ENCODE measurements at places on chromosomes 16 and 17.
A peak's percentile ranks its signal among the peaks of the same experiment; 100 is the strongest.

GRCh38 chr16:27762441-27762840 lies 212.5 kb downstream of the KATNIP start:
- DNase-seq = no peak

DNA sequence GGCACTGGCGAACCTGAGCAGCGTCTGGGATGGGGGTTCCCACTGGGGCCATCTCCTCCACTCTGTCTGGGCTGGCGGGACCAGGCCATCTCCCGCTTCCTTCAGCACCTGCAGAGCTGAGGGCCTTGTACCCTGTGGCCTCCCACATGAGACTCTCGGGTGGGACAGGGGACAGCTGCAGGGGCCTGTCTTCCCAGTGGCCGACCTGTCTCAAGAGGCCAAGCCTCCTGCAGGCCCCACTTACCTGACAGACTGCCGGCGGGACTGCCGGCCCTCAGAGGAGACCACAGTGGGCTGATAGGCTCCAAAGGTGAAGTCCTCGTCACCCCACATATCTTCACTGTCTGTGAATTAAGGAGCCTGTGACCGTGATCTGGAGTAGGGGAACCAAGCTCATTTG lies 15.7 kb downstream of the FBF1 start:
- DNase-seq = no peak

GRCh38 chr16:56625140-56625942 lies at the start of gene MT1E:
TSS of gene MT1E (plus strand) at chr16:56625781. CDS start at chr16:56625852, 71 bp downstream.
- peak; percentile 50 for DNase-seq

DNA sequence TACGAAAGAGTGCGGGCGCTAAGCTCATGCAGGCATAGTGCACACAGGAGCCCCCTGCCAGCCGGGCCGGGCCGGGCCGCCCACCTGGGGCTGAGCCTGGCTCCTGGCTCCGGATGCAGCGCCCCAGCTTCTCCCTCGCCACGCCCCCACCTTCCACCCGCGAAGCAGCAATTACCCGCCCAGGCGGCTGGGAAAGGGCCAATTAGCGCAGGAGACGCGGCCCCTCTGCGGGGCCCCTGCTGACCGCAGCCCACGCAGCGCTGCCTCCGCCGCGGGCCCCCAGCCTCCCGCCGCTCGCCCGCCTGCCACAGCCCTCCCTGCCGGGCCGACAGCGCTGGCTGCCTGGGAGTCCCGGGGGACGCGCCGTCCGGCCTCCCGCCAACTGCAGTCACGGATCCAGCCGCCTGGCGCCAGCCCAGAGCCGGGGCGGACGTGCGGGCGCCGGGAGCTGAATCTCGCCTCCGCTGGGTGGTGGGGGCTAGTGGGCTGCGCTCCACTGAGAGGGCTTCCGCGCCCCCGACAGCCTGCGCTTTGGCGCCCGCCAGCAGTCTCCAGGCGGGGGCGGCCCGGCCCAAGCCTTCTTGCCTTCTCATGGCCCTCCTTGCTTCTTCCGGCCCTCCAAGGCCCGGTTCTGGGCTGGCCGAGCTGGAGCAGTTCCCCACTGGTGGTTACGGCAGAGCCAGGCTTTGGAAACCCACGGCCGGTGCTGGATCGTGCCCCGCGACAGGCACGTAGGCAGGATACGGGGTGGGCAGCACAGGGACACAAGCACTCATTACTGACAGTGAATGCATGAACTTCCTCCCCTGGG lies 14.9 kb upstream of the CBFB start:
- peak; percentile 58 for DNase-seq

DNA sequence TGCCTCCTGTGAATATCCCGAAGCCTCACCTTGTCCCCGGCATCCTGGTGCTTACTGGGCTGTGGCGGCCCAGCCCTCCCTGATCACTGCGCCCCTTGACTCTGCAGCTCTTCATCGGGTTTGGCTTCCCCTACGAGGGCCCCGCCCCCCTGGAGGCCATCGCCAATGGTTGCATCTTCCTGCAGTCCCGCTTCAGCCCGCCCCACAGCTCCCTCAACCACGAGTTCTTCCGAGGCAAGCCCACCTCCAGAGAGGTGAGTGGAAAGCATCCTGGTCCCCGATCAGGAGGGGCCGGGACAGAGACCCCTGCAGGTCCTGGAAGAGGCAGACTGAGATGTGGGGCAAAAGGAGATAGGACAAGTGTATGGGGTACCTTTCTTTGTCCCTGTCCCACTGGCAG lies 72.1 kb downstream of the MGAT5B start:
- no peak for DNase-seq

- no peak for DNase-seq
Measured at GRCh38 chr16:13909872-13910303, 10.1 kb upstream of the ERCC4 start.

DNA sequence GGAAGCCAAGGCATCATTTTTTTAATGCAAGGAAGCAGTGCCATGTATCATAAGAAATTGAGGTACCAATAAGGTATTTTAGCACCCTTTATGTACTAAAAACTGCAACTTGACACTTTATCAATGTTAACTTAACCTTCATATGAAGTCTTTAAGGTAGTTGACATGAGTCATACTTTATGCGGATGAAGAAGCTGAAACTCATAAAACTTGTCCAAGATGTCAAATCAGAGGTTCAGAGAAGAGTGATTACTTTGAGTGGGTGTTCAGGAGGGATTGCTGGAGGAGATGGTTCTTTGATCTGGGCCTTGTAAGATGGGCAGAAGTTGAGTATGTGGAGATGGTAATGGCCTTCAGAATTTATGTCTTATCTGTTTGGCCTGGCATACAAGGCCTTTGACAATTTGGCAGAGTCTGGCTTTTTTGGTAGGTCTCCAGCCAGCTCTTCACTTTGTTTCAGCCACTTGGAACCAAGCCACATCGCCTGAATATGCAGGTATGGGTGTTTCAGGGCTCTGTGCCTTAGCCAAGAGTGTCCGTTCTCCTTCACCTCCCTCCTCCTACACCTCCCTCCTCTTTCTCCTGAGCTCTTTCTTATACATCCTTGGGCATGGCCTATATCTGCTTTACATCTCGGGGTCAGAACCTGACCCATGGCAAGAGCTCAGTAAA lies 23.7 kb downstream of the YPEL2 start:
- DNase-seq = no peak

DNA sequence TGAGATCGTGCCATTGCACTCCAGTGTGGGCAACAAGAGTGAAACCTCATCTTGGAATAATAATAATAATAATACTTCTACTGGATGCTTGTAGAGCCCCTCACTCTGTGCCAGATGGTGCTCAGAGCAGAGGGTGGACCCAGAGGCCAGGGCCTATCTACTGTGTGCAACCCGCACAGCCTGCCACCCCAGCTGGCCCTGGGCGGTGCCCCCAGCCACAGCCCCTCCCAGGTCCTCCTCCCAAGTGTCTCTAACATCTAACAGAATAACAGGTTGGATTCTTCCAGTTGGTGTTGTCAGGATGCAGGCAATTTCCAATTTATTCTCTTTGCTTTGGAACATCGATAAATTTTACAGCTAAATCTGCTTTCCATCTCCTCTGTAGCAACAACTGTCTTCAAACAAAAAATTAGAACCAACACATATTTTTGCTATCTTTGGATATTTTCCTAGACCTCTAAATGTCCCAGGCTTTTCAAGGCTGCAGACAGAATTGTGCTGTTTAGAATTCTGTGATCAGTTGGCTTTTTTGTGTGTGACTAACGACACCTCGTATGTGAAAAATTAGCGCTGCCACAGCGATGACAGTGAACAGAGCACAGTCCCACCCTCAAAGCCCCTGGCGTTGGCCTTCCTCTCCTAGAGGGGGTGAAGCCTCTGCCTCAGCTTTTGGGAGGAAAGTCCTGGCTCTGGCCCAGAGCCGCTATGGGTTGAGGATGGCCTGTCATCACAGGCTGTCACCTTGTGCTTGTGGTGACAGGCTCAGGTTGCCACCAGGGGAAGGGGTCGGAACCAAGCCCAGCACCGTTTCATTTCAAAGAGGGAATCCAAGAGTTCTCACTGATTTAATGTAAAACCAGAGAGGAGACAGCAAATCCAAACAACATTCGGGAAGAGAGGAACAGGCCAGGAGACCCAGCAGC lies 7.6 kb upstream of the EVPL start:
- no peak for DNase-seq

- no peak for DNase-seq
Measured at GRCh38 chr17:76208120-76208519, 32.2 kb downstream of the RNF157 start.

DNA sequence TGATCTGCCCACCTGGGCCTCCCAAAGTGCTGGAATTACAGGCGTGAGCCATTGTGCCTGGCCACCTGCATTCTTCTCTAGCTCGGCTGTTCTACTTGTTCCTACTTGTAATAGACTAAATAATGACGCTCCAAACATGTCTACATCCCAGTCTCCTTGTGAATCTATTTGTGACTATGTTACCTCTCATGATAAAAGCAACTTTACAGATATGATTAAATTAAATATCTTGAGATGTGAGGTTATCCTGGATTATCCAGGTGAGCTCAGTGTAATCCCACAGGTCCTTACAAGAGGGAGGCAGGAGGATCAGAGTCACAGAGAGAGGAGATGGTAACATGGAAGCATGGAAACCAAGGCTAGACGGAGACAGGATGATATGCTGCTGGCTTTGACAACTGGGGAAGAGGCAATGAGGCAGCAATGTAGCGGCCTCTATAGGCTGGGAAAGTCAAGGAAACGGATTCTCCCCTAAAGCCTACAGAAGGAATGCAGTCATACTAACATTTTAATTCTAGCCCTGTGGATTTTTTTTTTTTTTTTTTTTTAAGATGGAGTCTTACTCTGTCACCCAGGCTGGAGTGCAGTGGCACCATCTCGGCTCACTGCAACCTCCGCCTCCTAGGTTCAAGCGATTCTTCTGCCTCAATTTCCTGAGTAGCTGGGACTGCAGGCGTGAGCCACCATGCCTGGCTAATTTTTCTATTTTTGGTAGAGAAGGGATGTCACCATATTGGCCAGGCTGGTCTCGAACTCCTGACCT lies 5.0 kb upstream of the LASP1 start:
- DNase-seq = no peak

- DNase-seq = peak; percentile 38
Measured at GRCh38 chr17:10295728-10296343, 77.0 kb downstream of the MYH13 start.

GRCh38 chr16:85246973-85247372 lies 134.7 kb upstream of the CIBAR2 start:
- DNase-seq = no peak

DNA sequence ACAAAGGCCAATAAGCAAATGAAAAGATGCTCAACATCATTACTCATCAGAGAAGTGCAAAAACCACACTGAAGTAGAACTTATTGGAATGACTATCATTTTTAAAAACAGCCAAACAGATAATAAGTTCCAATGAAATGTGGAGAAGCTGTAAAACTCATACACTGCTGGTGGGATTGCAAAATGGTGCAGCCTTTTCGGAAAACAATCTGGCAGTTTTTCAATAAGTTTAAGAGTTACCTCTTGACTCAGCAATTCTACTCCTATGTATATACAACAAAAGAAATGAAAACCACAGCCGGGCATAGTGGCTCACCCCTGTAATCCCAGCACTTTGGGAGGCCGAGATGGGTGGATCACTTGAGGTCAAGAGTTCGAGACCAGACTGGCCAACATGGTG lies 49.3 kb downstream of the AKAP10 start:
- no peak for DNase-seq

GRCh38 chr16:69309316-69309715 lies 1.8 kb upstream of the VPS4A start:
- no peak for DNase-seq

- DNase-seq = no peak
Measured at GRCh38 chr17:37067555-37068111, 118.9 kb downstream of the AATF start.

All from fibroblast of skin of left biceps (primary cell).